ENCODE measurements at places on chromosomes 6 and 20. TPM values are rescaled to one million over a fixed set of nuclear protein-coding genes. Genes with fewer than 3 reads are reported as not detected.
A peak's percentile ranks its signal among the peaks of the same experiment; 100 is the strongest.

DNA sequence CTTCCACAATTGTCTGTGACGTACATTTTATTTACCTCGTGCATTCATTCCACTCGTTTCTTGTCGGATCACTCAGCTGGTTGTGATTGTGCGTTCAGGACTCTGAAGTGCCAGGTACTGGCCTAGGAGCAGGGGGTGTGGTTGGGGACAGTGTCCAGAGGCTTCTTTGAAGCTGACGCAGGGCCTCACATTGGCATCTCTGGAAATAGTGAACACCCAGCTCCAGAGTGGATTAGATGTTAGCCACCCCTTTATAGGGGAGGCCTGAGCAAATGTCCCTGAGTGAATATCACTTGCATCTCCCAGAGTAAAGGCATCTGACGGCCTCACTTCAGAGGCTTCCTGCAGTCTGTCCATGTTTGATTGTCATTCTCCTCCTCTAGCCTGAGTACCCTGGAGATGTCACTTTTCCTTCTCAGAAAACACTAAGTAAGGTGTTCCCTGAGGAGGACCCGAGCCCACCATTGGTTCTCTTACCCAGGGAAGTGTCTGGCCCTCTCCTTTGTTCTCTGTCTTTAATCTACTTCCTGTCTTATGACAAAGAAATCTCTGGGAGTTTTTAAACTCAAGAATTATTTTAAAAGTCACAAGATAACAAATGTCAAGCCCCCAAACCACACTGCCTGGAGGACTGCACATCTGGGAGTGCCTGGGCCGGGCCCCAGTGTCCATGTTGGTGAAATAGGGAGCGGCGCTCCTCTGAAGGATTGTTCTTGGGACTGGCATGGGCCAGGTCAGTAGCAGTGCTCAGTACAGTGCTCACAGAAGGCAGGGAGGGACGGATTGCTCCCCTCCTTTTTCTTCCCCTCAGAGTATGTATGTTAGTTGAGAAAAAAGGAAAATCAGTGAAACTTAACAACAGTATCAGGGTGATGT lies 10.8 kb downstream of the STX16 start:
- no peak overlapping the region for H3K4me3 ChIP-seq
- H3K36me3 ChIP-seq, result peaks cover 5% of the 10 kb centered on the region
- DNase-seq, result no peak
- H3K27ac ChIP-seq, result no peak overlapping the region

- DNase-seq, result no peak
- H3K27me3 ChIP-seq, result peaks cover 23% of the 10 kb centered on the region
- H3K4me3 ChIP-seq, result no peak overlapping the region
- H3K27ac ChIP-seq, result no peak overlapping the region
- peaks cover 6% of the 10 kb centered on the region for H3K36me3 ChIP-seq
- H3K4me1 ChIP-seq, result no peaks in the 10 kb centered on the region
Measured at GRCh38 chr6:4163408-4164116, 28.2 kb upstream of the ECI2 start.

DNA sequence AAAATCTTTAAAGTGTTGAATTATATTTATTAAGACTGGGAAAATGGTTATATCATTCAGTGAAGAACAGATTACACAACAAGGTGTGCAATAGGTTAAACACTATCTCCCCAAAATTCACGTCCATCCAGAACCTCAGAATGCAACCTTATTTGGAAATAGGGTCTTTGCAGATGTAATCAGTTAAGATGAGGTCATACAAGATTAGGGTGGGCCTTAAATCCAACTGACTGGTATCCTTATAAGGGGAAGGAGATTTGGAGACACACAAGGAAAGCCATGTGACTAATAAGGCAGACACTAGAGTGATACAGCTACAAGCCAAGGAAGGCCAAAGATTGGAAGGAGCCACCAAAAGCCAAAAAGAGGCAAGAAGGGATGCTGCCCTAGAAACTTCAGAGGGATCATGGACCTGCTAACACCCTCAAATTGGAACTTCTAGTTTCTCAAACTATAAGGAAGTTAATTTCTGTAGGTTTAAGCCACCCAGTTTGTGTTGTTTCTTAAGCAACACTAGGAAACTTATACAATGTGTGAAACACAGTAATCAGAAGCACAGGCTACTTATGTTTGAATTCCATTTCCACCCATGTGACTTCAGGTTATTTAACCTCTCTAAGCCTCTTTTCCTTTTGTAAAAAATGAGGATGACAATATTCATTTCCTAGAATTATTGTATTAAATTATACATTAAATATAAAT lies 16.9 kb downstream of the ILRUN start:
- peaks cover 38% of the 10 kb centered on the region for H3K4me1 ChIP-seq
- no peak for DNase-seq
- H3K4me3 ChIP-seq, result no peak overlapping the region
- H3K36me3 ChIP-seq, result no peaks in the 10 kb centered on the region

GRCh38 chr6:71199736-71200135 lies 88.9 kb upstream of the OGFRL1 start:
- peaks cover 6% of the 10 kb centered on the region for H3K4me1 ChIP-seq
- H3K36me3 ChIP-seq, result peaks cover 6% of the 10 kb centered on the region
- H3K27me3 ChIP-seq, result peaks cover 2% of the 10 kb centered on the region
- no peak overlapping the region for H3K27ac ChIP-seq
- no peak overlapping the region for H3K4me3 ChIP-seq

GRCh38 chr6:108565091-108565766 lies 4.5 kb downstream of the FOXO3 start:
- H3K4me3 ChIP-seq, result peak overlapping the region; percentile 75
- peak; percentile 89 for DNase-seq
- H3K27ac ChIP-seq, result peak overlapping the region; percentile 91
- peaks cover 8% of the 10 kb centered on the region for H3K36me3 ChIP-seq
- peaks cover 3% of the 10 kb centered on the region for H3K27me3 ChIP-seq

The ASCC3 gene
- 28.6 TPM for polyA plus RNA-seq

- no peak overlapping the region for H3K27ac ChIP-seq
- no peaks in the 10 kb centered on the region for H3K36me3 ChIP-seq
- no peak overlapping the region for H3K4me3 ChIP-seq
- H3K4me1 ChIP-seq, result no peaks in the 10 kb centered on the region
- DNase-seq, result no peak
Measured at GRCh38 chr6:19041906-19042305, 654.8 kb downstream of the RNF144B start.
